ENCODE measurements at places on chromosomes 7 and 10.

- no peak for DNase-seq
These were observed 69.7 kb upstream of the LRRC18 start for GRCh38 chr10:49009199-49009979.

GRCh38 chr10:71177651-71178199 lies 34.6 kb upstream of the UNC5B start:
- no peak for DNase-seq

DNA sequence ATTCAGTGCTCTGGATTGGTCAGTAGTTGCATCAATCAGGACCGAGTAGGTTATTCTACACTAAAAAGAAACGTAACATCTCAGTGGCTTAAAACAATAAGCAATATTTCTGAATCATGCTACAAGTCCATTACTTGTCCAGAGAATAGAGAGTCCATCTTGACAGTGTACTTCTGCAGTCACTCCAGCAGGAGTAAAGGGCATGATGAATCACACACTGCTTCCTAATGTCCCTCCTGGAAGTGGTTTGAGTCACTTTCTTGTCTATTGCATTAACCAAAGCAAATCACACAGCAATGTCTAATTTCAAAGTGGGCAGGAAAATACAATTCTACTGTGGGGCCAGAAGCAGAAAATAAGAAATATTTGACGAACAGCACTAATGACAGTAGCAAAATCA lies 124.8 kb downstream of the TSPAN12 start:
- DNase-seq, result peak; percentile 2

- DNase-seq, result peak; percentile 88
These were observed 76.4 kb upstream of the CCNY start for GRCh38 chr10:35259769-35260397.

- DNase-seq, result no peak
These were observed 96.4 kb upstream of the DNAAF5 start for GRCh38 chr7:630111-630511.

DNA sequence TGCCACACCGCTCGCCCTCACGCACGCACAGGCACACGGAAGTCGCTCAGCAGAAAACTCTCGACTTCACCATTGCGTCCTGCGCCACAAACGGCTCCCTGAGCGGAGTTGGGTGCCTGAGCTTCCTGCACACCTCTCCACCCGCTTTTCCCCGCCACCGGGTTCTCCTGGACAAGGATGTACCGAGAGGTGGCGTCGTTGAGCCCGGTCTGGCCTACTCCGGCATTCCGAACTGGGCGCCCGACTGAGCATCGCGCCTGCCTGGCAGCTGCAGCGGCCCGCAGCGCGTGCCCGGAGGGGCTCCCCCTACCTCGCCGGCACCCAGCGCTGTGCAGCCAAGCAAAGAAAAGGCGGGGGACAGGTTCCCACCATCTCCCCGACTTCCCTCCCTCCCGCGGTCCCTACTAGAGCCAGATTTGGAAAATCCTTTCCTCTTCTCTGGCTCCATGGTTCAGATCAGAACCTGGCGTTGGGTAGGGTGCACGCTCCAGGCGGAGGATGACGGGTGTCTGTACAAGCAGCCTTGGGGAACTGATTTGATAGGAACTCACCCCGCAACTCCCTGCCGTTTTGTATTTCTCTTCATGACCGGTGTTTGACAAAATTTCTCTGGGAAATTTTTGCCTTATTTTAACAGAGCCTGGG lies 1.7 kb downstream of the SORCS3 start:
- DNase-seq, result no peak

DNA sequence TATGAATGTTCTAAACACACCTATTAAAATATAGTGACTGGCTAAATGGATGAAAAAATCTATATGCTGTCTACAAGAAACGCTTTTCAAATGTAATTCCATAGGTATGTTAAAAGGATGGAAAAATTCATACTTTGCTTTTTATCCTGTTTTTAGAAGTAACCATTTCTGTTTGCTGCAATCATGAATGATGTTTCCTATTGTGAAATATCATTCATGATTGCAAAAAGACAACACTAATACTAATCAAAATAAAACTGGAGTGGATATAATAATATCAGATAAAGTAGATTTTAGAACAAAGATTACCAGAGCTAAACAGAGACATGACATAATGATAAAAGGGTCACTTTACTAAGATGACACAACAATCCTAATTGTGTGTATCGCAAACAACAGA lies 138.2 kb downstream of the FANK1 start:
- DNase-seq, result no peak

DNA sequence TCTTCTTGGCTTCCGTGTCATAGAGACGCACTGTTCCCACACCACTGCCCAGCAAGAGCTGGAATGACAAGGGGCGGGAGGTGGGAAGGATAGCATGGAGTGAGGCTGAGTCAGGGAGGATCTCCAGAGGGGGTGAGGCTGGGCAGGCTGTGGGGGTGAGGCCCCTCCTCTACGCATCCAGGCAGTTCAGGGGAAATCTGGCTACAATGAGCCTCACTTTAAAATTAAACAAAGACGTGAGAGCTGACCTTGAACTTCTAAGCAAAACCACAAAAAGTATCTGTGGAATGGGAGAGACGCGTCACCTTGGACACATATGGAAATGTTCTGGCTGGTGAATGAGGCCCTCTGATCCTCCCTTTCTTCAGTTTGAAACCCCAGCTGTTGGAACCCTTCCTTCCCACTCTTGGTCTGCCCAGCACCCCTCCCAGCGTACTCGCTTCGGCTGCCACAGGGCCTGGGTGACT lies 17.7 kb downstream of the WDR91 start:
- peak; percentile 94 for DNase-seq

DNA sequence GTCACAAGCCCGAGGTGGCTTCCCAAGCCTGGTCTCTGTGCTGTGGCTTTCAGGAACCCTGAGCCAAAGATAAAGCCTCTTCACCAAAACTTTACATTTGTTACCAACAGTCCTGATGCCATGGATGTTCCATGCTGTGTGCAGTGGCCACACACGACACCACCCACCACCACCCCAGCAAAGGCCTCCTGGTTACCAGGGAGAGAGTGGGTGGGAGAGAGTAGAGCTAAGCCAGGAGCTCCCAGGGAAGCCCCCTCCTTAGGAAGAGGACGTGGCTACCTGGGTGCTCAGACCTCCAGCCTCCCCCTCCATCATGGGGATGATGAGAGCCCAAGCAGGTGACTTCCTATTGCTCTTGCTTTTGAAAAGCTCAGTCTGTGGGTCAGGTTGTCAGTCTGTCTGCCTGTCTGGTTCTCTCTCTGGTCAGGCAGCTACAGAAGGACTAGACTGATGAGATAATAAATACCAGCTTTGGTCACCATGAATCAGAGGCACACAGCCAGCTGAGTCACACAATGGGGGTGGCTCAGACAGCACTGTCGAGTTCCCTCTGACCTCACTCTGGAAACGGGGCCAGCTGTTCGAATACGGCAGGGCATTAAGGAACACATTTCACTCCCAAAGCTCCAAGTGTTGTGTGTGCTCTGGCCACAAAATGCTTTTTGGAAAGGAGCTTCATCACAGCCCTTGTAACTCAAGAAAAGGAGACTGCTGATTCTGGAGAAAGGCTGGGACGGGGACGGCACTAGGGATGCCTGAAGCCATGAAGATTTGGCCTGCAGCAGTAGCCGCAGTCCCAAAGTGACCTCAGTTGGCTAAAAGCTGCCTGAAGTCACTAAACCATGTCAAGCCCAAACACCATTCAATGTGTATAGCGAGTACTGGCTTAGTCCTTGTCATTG lies 166.0 kb downstream of the FANK1 start:
- DNase-seq, result peak; percentile 98

- DNase-seq, result peak; percentile 96
These were observed 816 bp downstream of the EPC1 start for GRCh38 chr10:32346134-32346550.

GRCh38 chr7:74653686-74654181 lies 3.8 kb upstream of the GTF2I start:
- DNase-seq, result no peak

GRCh38 chr10:27743012-27743876 lies 2.4 kb downstream of the MKX start:
- peak; percentile 43 for DNase-seq

DNA sequence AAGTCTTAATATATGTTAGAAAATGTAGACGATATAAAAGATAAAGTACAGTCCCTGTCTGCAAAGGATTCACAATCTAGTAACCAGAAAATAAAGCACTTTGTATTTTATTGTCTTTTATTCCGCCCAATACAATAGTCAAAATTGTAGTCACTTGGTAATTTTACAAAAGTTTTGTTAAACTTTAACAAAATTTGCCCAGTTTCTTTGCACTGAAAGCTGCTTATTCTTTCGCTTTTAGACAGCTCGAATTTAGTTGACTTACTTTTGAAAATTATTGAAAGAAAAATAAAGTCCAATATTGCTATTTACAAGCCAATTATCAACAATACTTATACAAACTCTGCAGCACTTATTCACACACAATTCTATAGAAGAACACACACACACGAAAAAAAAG lies 534.9 kb upstream of the LRRTM3 start:
- no peak for DNase-seq

- DNase-seq, result peak; percentile 43
These were observed 142.6 kb upstream of the TMEM196 start for GRCh38 chr7:19916046-19916445.

GRCh38 chr10:110860576-110861241 lies 11.0 kb upstream of the PDCD4 start:
- no peak for DNase-seq

DNA sequence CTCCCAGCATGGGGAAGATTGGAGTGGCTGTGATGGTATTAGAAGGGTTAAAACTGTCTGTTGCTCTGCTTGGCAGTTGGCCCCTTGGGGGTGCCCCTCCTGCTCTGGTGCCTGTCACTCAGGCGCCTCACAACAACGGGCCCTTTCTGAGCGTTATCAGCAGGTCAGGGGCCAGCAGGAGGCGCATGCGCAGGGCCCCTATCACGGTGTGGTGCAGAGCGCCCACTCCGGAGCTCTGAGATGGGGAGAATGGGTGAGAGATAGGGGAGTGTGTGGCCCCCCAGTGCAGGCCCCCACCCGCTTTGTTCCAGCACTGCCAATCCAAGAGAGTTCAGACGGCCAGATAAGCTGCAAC lies 24.8 kb downstream of the GBX1 start:
- no peak for DNase-seq

DNA sequence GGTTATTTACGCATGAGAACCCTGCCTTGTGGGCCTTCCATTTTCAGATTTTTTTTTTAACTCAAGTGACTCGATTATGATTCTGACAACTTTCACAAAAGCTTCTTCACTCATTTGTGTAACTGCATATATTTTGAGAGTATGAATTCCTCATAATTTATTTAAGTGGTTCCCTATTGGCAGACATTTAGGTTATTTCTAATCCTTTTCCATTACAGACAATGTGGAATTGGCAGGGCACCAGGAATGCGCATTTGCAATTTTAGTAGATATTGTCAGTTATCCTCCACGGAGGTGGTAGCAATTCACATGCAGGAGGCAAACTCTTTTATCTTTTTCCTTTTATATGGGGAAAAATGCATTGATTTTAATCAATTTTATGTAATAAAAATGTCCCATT lies 2.5 kb downstream of the TMEM176B start:
- DNase-seq, result no peak

DNA sequence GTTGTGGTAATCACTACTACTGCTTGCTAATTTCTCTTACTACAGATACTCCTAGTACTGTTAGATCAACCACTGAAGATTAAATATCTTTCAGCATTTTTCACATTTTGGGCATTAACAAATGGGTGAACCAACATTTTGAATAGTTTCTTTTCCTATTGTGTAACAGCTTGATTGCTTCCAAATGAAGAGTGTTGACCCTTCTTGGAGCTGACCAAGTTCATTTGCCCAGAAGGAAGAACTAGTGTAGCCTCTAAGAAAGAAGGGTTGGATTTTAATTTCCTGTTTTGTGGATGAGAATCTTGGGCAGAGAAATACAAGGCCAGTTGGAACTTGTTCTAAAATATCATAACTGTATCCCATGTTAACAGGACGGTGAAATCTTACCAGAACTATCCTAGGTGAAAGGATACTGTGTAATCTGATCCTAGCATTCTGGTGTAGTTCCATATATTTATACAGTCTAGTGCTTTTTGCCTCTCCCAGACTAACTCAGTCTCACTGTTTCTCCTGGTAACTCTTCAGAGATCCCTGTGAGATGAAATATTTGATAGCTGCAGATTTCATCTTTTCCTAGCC lies 37.3 kb downstream of the SND1 start:
- DNase-seq, result peak; percentile 43

GRCh38 chr7:21383227-21384220 lies 44.4 kb upstream of the SP4 start:
- DNase-seq, result no peak

DNA sequence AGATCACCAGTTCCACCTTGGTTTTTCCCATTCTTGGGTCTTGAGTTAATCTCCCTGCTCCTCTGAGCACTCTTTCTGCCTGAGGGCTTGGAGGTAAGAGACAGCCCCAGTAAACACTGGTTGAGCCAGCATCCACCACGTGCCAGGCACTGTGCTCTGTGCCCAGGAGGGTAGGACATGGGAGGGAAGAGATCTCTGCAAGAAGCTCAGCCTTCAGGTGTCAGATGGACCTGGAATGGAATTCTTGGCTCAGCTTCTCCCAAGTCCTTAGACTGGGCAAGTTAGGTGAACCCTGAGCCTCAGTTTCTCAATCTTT lies 2.5 kb downstream of the ZYX start:
- DNase-seq, result no peak

- no peak for DNase-seq
These were observed 326.6 kb downstream of the ADARB2 start for GRCh38 chr10:1410469-1411395.

- peak; percentile 83 for DNase-seq
These were observed 1.6 kb downstream of the KLHDC10 start for GRCh38 chr7:130071701-130072622.

- DNase-seq, result no peak
These were observed 23.7 kb downstream of the HKDC1 start for GRCh38 chr10:69243817-69244216.

GRCh38 chr7:99012722-99013121 lies 131.2 kb downstream of the SMURF1 start:
- no peak for DNase-seq

GRCh38 chr7:20153567-20153966 lies 63.6 kb downstream of the MACC1 start:
- DNase-seq, result no peak

- DNase-seq, result peak; percentile 2
These were observed 124.5 kb upstream of the RET start for GRCh38 chr10:42952349-42952748.

GRCh38 chr10:96890580-96890979 lies 58.5 kb downstream of the LCOR start:
- DNase-seq, result no peak

All from AG10803 (cell line).